ENCODE measurements at places on chromosomes 1 and 21. TPM values are rescaled to one million over a fixed set of nuclear protein-coding genes. Genes with fewer than 3 reads are reported as not detected.

Gene GPR25
- not detected for total RNA-seq

Gene LCE1B
- total RNA-seq: not detected

Gene FGR
- total RNA-seq: 131 TPM

Gene FCRL1
- total RNA-seq: not detected

Gene CDCA8
- 0.28 TPM for total RNA-seq

Gene SLAMF9
- 0.56 TPM for total RNA-seq

Gene MANEAL
- 0.79 TPM for total RNA-seq

Gene TMEM125
- total RNA-seq: 0.24 TPM

Gene TBX19
- total RNA-seq: 1.3 TPM

Gene SNX7
- total RNA-seq: 17.0 TPM

Gene HSD3B2
- not detected for total RNA-seq

Gene USH2A
- total RNA-seq: not detected

Gene ACTA1
- total RNA-seq: not detected

Measured in omental fat pad (tissue), 4 donors.